ENCODE measurements at places on chromosomes 6 and 20.

DNA sequence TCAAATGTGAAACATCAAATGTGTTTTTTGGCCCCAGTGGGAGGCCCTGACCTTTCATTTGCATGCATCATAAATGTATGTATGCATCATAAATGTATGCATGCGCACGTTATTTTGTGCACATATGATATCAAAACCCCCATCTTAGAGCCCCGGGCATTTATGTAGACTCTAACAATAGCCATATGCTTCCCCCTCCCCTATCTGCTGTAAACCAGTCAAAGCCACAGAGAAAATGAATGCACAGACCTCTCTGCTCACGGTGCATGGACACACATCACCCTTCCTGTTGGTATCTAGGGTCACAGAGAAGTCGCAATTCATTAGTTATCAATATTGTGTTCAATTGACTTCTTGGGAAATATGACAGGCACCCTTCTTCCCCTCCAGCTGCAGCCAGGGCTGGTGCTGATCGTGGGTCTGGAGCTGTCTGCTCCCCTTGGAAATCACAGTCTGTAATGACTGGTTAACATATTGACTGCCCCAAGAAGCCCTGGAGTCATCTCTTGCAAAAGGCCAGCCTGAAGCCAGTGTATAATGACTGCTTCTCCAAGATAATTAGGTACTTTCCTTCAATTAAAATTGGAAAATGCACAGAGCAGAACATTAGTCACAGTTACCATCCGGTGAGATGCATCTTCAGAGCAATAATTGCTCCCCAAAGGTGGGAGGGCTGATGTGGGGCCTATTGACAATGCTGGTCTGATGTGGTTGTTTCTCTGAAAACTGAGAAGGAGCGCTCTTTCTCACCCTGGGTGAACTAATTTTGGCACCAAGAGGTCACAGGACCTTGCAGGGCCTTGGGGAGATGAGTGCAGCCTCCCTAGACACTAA is 532.2 kb downstream of the CDH26 start:
- DNase-seq: no peak

DNA sequence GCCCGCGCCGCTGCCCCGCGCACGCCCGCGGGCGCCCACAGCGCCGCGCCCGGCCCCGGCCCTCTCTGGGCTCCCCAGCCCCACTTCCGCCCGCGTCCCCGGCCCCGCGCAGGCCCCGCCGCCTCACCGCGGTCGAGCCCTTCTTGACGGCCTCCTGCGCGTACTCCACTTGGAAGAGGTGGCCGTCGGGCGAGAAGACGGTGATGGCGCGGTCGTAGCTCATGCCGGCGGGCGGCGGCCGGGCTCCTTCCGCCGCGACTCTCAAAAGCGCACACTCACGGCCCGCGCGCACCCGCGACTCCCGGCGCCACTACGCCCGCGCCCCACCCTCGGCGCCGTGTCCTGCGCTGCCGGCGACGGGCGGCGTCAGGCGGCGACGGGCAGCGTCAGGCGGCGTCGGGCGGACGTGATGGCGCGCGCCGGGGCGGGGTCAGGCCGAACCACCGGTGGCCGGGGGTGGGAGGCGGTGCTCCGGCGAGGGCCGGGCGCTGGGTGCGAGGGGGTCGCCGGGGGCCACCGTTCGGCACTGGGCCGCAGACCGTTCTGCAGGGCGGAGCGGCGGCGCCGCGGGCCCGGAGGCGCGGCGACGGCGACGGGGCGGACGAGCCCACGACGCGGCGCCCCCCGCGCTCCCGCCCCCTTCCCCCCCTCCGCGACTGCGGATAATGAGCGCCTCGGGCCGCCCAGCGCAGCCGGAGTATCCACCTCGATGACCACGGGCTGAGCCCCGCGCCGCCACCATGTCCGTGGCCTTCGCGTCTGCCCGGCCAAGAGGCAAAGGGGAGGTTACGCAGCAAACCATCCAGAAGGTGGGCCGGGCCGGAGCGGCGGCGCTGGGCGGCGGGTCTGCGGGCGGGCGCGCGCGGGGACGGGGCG is at the start of the genes PSMA7 and SS18L1:
Gene PSMA7, minus strand, starts transcription at position 314 of the 876 bp plus-strand sequence. Its CDS starts 91 bp downstream, at position 223.
Gene SS18L1, plus strand, starts transcription at position 689 of the 876 bp plus-strand sequence. Its CDS starts 52 bp downstream, at position 741.
- DNase-seq: peak; percentile 83

GRCh38 chr6:23633996-23634395 is 492.0 kb upstream of the NRSN1 start:
- DNase-seq: no peak

GRCh38 chr6:32566957-32567356 is 22.7 kb downstream of the HLA-DRB1 start:
- DNase-seq: no peak

DNA sequence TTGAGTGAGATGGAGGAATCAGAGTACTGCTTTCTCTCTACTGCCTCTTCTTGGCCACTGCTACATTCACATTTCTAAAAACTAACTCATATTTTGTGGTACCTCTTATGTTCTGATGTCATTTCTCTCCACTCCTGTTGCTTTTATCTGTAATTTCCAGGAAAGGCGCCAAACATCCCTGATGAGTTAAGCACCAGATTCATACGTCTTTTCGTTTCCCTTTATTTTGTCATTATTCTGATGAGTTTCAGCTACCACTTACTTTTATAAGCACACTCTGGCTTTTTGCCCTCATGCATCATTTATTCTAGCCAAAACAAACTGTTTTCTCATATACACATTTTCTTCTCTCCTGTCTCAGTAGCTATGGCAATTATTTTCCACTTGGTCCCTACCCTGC is 680.0 kb downstream of the RNF144B start:
- no peak for DNase-seq

- no peak for DNase-seq
Observed at GRCh38 chr6:56772737-56773184, 130.1 kb upstream of the DST start.

DNA sequence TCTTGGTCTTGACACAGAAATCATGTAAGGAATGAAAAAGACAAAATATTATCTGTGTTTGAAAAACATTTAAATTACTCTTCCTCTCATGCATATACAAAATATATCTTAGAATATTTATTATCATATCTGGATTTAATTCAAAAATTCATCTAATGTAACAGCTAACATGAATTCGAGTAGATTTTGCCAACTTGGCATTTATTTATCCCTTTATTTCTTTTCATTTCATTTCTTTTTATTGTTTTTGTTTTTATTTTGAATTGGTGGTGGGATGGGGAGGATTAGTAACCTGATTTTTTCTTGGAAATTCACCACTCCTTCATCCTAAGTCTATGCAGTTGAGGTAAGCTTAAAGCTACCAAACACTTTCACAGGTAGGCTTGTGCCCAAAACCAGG is 508.7 kb downstream of the EPHA7 start:
- DNase-seq: no peak

- DNase-seq: no peak
Observed at GRCh38 chr6:65116326-65116725, 590.7 kb downstream of the EYS start.

GRCh38 chr6:37099442-37099841 is 70.5 kb upstream of the PIM1 start:
- DNase-seq: peak; percentile 26

Data from CD4-positive, alpha-beta T cell treated with Interferon gamma for 1 hour (primary cell).